Fibroblast of upper back skin (primary cell): ENCODE measurements at places on chromosomes 4 and X.

GRCh38 chrX:10099411-10099810 lies 57.4 kb upstream of the CLCN4 start:
- DNase-seq: no peak

DNA sequence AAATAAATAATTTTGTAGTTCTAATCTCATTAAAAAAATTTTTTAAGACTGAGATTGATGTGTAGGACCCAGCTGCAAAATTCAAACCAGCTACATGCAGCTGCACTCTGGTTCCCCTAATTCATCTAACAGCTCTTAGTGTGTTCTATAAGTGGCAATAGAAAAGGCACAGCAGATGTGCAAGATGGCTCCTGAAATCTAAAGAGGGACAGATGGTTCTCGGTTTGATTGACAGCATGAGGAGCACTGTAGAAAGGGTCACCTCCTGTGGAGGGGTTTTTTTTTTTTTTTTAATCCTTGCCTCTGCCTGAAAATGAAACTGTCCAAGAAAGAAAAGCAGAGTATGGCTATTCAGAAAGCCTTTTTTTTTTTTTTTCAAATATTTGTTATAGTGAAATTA lies 16.9 kb upstream of the OCIAD1 start:
- no peak for DNase-seq

GRCh38 chr4:182139491-182139890 lies 103.7 kb upstream of the TENM3 start:
- no peak for DNase-seq

DNA sequence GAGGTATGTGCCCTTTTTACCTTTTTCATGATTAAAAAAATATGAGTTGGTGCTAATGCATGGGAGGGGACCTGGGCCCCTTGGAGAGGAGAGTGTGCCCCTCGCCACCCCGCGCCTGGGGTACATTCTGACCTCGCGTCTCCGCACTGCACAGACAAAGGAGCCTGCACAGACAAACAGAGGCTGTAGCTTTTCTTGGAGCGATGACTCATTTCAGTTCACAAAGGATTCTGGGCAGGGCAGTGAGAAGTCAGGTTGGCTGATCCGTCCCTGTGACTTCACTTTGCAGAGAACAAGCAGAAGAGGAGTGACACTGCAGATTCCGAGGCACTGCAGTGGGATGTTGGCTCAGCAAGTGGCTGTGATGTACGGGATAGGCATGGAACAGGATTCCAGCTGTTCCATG lies 82.9 kb downstream of the STOX2 start:
- DNase-seq: peak; percentile 88

- no peak for DNase-seq
These were observed 9.7 kb upstream of the PLAC8 start for GRCh38 chr4:83124111-83124780.

GRCh38 chrX:29024871-29025270 lies 437.6 kb downstream of the IL1RAPL1 start:
- DNase-seq: peak; percentile 54

DNA sequence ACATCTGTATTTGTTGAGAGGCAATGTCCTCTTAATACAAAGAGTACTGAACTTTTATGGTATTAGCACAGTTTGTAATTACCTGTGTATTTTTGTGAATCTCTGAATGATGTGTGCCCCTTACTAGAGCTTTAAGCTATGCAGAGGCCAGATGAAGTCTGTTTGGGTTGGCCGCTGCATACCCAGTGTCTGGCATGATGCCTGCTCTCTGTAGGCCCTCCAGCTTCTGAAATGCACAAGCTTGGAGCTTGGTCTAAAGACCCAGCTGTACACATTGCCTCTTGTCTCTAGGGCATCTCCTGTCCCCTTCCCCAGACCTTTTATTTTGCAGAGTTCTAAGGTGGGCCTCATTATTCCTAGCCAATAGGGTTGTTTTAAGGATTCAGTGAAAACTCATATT lies 68.6 kb downstream of the CDS1 start:
- DNase-seq: no peak

DNA sequence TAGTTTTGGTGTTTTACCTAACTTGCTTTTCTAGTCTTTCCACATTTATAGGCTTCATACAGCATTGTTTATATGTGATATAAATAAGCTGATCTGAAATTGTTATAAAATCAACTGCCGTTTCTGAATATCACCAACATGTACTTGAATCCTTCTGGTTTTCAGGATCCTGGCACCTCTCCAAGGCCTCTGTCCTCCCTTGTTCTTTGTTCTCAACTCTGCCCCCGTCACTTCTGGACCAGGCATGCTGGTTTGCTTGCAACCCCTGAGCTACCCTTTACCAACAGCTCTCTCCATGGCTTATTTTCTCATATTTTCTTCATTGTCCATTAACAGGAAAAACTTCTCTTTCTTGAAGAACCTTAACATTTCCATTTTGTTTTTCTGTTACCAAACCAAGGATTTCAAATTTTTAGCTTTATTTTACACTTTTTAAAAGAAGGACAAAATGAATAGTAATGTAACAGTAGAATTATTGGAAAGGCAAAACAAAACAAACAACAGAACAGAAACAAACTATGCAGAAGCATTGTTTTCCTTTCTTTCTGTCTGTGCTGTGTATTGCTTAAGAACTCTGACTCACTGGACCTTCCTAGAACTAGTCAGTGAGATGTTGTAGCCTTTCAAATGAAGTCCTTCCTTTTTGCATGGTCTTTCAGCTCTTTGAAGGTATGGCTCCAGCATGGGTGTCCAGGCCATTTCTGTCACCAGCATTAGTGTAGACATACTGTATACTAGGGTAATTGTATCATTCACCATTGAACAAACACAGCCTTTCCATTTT lies 44.8 kb downstream of the BANK1 start:
- peak; percentile 36 for DNase-seq

DNA sequence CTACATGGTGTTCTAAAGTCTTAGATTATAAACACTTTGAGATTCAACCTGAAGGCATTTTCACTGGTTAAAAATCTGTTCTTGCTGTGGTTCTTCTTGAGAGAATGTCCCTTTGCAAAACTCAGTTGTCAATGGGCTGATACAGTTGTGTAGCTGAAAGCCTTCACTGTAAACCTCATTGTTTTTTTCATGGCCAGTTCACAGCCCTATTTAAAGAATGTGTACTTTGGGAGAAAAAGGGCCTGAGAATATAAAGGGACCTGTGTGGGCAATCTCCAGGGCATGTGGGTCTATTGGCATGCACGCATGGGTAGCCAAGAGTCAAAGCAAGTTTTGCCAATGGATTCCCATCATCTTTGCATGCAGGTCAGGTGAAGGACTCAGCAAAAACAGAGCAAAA lies 7.8 kb upstream of the MAP7D3 start:
- no peak for DNase-seq

DNA sequence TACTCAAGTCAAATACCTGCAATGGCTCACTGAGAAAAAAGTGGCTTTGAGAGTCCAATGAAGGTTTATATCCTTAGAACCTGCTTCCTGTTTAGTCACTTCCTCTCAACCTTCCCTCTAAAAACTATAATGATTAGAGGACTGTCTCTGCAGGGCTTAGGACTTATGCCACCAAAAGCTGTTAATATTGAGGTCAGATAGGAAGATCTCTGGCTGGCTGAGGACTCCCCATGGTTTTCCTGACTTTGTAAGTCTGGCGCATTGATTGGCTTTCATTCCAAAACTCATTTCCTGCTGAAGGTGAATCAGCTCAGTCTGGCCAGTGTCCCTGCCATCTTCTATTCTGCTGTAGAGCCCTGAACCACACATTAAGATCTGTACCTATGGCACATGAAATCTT lies 140.9 kb upstream of the ANK2 start:
- DNase-seq: no peak

GRCh38 chrX:42934020-42934726 lies 156.2 kb upstream of the PPP1R2C start:
- no peak for DNase-seq

DNA sequence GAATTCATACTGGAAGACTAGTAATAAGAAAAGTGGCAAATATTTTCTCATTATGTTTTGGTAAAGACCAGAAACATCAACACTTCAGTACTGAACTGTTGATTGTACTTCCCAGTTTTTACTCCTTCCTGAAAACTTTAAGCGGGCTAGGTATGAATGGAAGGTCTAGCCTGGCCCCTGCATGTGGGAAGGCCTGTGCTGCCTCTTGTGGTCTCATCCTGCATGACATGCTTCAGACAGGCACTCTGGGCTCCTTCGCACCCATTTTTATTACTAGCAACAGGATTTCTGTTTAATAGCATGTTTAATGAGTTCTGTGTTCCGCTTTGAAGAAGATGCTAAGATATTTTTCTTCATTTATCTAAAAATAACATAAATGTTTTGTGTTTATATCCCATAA lies 279.1 kb downstream of the ANK2 start:
- no peak for DNase-seq

GRCh38 chr4:15897577-15897976 lies 41.0 kb downstream of the FGFBP1 start:
- no peak for DNase-seq

DNA sequence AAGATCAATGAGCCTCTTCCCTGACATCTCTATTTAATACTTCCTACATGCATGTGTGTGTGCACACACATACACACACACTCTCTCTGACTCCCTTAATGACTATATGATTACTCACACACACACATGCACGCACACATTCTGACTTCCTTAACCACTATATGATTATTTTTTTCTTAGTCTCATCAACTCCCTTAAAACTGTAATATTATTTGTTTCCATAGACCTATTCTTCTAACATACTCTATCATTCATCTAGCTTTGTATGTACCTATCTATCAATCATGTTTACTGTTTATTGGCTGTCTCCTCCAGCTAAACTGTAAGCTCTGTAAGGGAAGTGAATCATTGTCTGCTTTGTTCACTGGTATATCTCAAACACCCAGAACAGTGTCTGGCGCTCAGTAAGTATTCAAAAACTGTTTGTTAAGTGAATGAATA lies 236.6 kb downstream of the RASL11B start:
- peak; percentile 81 for DNase-seq

GRCh38 chr4:98749206-98749605 lies 90.8 kb upstream of the TSPAN5 start:
- peak; percentile 26 for DNase-seq

- DNase-seq: no peak
These were observed 49.3 kb upstream of the PGRMC1 start for GRCh38 chrX:119186763-119187162.

- DNase-seq: peak; percentile 78
These were observed 23.3 kb downstream of the ZNF280C start for GRCh38 chrX:130245441-130245840.

DNA sequence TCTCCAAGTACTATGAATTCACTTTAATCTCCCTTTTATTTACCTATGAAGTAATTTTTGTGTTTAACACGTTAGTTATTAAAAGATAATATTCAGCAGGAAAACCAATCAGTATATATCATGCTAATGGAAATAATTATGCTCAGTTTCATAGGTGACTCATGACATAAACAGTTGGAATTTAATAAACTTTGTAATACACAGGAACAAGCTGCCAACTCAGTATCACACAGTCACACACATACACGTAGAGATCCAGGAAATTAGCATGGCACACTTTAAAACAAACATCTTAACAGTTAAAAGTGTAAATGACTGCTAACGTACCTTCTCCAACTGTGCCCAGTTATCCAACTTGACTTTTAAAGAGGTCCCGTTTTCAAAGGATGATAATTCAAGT lies 2.3 kb downstream of the SPATA4 start:
- peak; percentile 58 for DNase-seq

- DNase-seq: no peak
These were observed 81.1 kb upstream of the SH3RF1 start for GRCh38 chr4:169351872-169352271.

- DNase-seq: no peak
These were observed 15.7 kb downstream of the LNX1 start for GRCh38 chr4:53575552-53575951.

DNA sequence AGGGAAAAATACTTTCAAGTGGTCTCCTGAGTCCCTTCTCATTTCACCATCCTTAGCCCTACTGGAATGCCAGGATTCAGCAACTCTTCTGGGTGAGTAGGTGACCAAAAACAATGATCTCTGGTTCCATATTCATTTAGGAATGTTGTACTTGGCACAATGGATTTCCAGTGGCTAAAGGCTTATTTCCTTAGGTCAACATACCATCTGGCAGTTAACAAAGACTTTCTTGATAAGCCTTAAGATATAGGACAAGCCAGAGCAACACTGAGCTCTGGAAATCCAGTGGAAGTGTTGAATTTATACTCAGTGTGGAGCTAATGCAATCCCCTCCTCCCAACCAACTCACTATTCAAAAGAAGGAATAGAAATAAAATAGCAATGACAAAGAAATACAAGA lies 139.4 kb upstream of the EMCN start:
- DNase-seq: no peak

DNA sequence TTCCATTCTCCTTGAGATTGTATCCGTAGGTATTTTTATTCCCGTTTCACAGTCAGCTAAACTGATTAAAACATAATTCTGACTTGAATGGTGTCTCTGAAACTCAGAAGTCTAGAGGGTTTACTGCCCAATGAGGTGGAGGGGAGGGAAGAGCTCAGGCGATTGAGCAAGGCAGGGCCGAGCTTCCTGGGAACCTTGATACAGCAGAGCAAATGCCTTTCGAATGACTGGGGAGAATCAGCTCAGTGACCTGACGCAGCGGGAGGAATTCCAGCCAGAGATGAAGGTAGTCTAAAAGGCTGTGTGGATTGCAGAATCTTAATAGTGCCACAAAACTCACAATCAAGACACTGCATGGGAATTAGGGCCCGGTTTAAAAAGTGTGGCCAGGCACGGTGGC lies 233.6 kb downstream of the EVC2 start:
- DNase-seq: peak; percentile 4

DNA sequence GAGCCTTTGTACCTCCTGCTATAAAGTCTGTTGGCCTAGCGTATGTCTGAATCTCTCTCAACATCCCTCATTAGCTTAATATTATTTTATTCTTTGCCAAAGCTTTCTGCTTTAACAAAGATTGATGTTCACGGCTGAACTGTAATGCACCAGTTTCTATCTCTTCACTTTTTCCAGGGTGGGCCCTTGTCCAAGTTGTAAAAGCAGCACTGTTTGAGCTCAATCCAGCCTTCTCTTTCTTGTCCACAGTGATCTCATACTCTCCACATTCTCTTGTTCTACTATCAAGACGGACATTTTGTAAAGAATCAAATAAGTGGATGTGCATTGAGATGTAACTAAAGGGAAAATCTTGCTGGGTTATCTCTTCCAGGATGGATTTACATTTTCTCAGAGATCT lies 34.4 kb upstream of the RTL3 start:
- no peak for DNase-seq

DNA sequence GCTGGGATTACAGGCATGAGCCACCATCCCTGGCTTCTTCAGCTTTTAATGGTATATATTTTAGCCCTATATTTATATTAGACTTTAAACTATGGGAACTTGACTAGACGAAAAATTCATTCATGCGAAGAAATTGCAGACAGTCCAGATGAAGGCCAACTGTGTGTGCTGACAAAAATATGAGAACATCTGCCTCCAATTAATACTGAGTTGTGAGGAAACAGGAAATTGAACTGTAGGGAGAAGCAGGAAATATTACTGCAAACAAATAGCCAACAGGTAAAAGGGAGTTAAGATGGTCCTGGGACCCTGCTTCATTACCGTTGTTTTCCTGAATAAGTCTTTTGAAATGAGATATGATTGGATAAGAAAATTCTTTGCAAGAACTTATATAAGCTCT lies 26.3 kb downstream of the MGARP start:
- DNase-seq: peak; percentile 75

GRCh38 chr4:48462363-48462762 lies 20.8 kb upstream of the SLC10A4 start:
- DNase-seq: peak; percentile 55
